ENCODE measurements at places on chromosomes 13 and 19.
A peak's percentile ranks its signal among the peaks of the same experiment; 100 is the strongest.

GRCh38 chr13:113671066-113672001, 4.3 kb downstream of the GRK1 start:
- DNase-seq, result no peak

DNA sequence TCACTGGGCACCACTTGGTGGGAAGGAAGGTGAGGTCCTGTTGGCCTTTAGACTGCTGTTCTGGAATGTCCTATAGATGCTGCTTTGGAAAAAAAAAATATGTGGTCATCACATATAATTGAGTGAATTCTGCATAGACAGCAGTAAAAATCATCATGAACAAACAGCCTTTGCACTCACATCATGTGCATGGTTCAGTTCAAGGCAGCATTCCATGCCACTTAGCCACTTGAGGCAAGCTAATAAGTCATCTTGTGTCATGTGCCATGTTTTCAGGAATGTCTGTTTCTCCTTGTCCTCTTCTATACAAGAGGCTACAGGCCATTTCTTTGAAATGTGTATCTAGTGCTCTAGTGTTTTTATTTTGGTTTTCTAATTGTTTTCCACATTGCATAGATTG, 43.9 kb upstream of the TSC22D1 start:
- DNase-seq, result no peak

- DNase-seq, result no peak
Measured at GRCh38 chr19:49678985-49679770, 2.1 kb downstream of the PRMT1 start.

- no peak for DNase-seq
Measured at GRCh38 chr13:43665388-43665787, 121.4 kb downstream of the ENOX1 start.

DNA sequence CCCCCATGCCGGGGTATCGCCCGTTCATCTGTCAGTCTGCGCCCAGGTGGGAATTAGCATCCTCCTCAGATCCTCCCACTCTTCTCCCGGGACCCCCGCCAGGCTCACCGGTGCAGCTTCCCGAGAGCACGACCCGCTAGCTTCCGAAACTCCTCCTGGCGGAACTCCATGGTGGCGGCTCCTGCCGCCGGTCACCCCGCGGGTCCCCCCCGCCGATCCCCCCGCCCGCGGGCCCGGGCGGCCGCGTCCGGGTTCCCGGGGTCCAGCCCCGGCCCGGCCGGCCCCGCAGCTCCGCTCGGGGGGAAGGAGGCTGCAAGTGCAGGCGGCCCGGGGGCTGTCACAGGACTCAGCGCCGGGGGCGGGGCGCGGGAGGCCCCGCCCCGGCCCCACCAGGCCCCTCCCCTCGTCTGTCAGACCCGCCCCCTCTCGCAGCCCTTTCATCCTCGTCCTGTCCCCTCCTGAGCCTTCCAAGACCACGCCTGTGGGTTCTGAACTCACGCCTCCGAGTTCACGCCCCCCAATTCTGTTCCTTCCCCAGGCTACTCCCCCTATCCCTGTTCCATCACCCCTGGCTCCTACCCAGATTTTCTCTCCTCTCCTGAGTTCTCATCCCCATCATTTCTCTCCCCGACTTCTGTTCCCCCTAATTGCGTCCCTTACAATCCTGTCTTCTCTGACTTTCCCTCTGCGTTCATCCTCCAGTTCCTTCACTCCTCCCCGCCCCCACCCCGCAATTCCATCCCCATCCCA, at the start of gene SLC17A7:
TSS of gene SLC17A7 (minus strand) at position 318 of the 750 bp plus-strand sequence. CDS start at position 170, 148 bp downstream.
- no peak for DNase-seq

GRCh38 chr13:27423333-27423732, 1.1 kb upstream of the GTF3A start:
- DNase-seq, result no peak

DNA sequence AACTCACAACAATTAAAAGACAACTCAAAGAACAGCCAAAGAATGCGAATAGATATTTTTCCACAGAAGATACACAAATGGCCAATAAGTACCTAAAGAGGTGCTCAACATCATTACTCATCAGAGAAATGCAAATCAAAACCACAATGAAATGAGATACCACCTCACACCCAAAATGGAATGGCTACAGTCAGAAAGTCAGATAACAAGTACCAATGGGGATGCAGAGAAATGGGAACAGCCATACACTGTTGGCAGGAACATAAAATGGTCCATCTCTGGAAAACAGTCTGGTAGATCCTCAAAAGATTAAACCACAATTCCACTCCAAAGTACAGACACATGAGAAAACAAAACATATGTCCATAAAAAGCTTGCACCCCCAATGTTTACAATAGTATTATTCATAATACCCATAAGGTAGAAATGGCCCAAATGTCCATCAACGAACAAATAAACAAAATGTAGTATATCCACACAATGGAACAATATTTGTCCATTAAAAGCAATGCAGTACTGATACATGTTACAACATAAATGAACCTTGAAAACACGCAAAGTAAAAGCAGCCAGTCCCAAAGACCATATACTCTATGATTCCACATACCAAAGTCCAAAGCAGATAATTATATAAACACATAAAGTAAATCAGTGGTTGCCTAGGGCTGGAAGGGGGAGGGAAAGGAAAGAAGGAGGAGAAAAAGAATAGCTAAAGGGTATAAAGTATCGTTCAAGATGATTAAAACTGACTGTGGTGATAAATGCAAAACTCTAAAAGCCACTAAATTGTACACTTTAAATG, 19.6 kb downstream of the USP12 start:
- DNase-seq, result no peak

DNA sequence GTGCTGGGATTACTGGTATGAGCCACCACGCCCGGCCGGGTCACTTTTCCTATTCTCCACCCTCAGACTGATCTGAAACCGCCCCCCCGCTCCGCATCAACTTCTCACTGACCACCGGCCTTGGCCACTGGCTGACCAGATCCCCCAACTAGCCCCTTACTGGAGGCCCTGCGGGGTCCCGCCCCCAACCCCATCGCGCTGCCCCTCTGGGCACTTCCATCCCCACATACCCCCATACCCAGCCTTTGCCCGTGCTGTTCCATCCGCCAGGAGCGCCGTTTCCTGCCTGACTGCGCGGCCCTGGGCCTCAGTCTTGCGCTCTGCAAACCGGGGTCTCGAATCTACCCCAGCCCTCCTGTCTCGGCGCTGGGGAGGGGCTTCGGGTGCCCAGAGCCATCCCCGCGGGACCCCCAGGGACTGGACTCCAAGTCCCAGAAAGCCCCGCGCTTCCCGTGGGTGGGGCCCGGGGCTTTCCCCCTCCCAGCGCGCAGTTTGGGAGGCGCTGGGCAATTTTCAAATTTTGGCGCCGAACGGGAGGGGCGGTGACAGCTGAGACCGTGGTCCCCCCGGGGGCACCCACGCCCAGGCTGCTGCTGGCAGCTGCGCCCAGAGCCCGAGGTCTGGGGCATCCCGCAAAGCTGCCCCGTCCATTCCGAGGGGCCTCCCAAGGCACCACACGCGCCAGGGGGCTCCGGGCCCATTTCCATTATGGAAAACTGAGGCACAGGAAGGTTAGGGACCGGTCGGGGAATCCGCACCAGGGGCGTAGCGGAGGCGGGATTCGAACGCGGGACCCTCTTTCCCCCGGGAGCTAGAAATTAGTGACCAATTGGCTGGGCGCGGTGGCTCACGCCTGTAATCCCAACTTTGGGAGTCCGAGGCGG, 5.2 kb upstream of the LMNB2 start:
- DNase-seq, result no peak

GRCh38 chr19:27774827-27775226, 1438.1 kb downstream of the UQCRFS1 start:
- no peak for DNase-seq

DNA sequence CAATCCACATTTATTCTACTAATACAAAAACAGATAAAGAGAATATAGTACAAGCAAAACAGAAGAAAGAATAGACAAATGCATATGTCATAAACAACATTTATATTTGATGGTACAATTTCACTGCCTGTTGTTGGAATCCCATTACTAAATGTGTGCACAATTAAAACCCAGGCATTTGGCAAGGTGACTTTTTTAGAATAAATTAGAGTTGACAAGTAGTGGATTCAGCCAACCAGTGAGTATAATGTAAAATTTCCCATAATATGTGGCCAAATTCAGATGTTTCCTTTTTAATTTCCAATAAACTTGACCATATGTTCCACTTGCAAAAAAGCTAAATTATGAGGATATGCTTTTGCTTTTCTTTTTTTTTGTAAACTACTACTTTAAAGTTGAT, 1578.8 kb downstream of the OLFM4 start:
- DNase-seq, result no peak

DNA sequence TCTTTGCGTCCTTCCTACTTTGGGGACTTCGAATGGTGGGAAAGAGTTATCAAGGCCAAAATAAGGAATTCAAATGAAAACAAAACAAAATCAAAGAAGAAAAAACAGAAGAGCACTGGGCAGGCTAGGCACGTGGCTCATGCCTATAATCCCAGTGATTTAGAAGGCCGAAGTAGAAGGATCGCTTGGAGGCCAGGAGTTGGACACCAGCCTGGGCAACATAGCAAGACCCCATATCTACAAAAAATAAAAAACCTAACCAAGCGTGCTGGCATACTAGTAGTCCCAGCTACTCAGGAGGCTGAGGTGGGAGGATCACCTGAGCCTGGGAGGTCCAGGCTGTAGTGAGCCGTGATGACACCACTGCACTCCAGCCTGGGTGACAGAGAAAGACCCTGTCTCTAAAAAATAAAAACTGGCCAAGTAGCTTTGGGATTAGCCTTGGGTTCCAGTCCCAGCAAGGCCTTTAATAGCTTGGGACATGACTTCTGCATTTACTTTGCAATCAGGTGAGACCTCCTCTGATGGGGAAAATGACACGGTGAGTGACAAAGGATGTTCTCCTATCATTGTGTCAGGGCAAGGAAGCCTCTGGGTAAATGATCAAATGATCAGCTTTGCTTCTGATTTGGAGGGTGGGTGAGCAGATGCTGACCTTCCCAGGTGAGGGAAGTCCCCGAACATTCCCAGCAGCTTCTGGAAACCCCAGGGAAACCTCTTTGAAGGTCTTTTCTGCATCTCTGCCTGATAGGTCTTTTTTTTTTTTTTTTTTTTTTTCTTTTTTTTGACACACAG, 7.1 kb downstream of the ICAM1 start:
- no peak for DNase-seq

DNA sequence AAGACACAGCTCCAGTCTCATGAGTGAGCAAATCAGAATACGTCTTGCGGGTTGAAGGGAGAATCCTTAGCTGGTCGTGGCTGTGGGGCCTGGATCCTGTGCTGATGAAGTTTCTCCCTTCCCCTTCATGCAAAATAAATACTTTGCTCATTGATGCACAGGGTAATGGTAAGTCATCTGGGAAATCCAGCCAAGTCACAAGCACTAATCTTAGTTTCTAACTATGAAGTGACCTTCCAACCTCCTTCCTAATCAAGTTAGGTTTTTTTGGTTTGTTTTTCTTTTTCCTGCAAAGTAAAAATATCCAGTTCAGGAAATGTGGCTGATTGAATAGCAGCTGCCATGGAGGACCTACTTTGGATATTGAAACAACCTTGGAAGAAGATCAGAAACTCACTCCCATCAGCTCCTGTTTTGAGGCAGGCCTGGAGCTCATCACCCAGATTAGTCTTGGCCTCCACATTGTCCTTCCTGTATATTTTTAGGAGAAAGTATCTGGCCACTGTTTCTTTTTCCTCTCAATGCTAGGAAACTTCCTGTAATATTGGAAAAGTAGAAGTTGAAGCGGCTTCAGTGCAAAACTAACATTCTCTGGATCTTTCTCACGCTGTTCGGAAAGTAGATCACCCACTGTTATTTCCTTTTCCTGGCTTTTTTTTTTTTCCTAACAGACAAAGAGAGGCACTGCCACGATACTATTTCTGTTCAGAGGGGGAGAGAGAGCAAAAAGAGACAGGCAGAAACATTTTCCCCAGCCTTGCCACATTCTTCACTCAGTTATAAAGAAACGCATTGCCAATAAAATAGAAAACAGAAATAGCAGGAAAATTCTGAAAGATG, 12.3 kb upstream of the ARL11 start:
- DNase-seq, result no peak

GRCh38 chr19:19884583-19884982, 16.2 kb upstream of the ZNF93 start:
- DNase-seq, result no peak

DNA sequence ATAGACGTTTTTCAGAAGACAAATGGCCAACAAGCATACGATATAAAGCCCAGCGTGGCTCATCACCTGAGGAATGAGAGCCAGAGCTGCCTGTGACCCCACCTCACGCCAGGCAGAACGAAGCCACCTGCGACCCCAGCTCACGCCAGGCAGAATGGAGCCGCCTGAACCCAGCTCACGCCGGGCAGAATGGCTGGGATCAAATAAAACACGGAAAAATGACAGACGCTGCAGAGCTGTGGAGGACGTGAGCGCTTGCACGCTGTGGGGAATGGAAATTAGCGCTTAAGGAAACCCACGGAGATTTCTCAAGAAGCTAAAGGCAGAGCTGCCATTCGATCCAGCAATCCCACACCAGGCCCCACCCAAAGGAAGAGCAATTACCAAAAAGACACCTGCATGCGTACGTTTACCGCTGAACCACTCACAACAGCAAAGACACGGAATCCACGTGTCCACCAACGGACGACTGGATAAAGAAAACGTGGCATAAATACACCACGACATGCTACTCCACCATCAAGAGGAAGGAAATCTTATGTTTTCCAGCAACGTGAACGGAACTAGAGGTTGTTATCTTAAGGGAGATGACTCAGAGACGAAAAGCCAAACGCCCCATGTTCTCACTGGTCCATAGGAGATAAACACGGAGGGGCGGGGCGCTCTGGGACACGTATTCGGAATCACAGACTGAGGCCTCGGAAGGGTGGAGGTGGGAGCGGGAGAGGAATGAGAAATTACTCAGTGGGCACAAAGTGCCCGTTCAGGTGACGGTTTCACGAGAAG, 30.7 kb upstream of the C13orf46 start:
- DNase-seq, result no peak

- DNase-seq, result no peak
Measured at GRCh38 chr19:45168767-45169351, 8.1 kb upstream of the NKPD1 start.

- no peak for DNase-seq
Measured at GRCh38 chr13:26584713-26585112, 27.2 kb downstream of the WASF3 start.

GRCh38 chr13:24858953-24859352, 95.0 kb downstream of the RNF17 start:
- no peak for DNase-seq

- DNase-seq, result no peak
Measured at GRCh38 chr13:104693126-104693525, 1626.9 kb upstream of the SLC10A2 start.

DNA sequence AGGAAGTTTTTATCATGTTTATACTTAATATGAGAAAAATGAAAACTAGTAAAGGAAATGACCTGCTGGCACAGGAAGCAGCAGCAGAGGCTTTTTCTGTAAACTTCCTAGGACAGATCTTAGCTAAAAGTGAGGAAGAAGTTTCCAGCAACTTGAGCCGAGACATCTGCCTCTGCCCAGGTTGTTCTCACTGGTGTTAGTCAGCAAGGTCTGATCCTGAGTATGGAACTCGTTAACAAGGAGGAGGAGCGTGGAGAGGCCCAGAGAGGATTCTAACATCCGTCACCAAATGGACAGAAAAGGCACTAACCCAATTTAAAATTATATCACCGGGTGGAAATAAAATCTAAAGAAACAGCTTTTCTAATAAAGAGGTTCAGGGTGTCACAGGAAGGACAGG, 43.6 kb downstream of the PHF11 start:
- no peak for DNase-seq

GRCh38 chr19:10431943-10432735, 11.8 kb downstream of the PDE4A start:
- DNase-seq, result peak; percentile 36
